ENCODE measurements at places on chromosomes 3 and 15.
A peak's percentile ranks its signal among the peaks of the same experiment; 100 is the strongest.

DNA sequence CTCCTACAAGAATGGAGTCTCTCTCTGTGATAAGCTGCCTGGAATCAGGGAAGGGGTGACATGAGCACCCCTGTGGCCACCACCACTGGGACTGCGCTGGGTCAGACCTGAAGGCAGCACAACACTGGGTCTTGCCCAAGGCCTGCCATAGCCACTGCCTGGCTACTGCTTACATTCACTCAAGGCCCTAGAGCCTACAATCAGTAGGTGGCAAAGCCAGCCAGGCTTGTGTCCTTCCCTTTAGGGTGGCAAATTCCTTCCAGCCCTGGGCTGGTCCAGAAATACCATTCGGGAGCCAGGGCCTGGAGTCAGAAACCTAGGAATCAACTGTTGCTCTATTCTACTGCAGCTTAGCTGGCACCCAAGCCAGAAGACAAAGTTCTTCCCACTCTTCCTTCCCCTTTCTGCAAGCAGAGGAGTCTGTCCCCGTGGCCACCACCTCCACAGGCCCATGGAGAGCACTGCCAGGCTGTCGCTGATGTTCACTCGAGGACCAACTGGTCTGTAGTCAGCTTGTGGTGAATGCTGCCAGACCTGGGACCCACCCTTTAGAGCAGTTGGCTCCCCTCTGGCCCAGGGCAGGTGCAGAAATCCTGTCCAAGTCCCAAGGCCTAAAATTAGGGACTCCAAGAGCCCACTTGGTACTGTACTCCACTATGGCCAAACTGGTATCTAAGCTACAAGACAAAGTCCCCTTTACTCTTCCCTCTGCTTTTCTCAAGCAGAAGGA, 307.4 kb downstream of the THSD4 start:
- no peak for DNase-seq

DNA sequence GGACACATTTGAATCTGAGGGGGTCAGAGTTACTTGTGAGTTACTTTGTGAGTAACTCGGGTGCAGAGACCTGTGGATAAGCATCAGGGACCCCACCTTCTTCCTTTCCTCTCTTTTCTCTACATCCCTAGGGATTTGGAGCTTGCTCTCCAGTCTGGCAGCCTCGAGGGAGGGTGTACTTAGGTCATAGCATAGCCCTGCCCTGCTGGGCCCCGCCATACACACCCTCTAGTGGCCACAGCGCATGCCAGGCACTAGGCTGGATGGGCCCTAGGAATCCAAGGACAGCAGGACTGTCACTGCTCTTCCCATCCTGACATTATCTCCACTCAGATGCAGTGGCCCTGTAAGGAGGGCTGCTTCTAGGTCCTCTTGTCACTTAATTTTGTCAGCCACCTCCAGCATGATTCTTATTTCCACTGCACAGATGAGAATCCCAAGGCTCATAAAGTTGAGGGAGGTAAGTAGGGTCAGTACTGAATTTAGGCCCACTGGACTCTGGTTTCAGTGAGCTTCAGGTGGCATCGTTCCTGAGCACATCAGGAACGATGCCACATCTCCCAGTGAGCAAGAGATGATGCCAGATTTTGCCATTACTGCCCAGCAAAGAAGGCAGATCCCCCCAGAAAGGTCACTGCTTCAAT, 3.6 kb upstream of the SMAD6 start:
- DNase-seq: peak; percentile 80

- no peak for DNase-seq
These were observed 117.3 kb downstream of the ADAMTS17 start for GRCh38 chr15:100224206-100225185.

DNA sequence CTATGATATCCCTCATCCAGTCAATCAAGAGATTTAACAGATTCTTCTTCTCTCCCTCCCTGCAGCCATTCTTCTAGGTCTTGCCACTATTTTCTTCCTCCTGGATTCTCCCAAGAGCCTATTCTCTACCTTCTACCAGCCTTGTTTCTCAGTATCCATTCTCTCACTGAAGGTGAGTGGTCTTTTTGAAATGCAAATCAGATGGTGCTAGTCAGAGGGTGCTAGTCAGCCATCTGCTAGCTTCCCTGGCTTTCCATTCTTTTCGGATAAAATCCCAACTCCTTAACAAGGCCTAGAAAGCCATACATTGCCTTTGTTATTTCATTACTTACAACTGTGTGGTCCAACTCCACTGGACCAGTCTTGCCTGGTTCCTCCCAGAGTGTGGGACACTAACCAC, 734.3 kb upstream of the CFAP20DC start:
- no peak for DNase-seq

- DNase-seq: no peak
These were observed 30.8 kb downstream of the RAF1 start for GRCh38 chr3:12633108-12633507.

All from Right ventricle myocardium inferior (tissue), 1 donor.